SK-MEL-5 (cell line): ENCODE measurements at places on chromosomes 6 and 20.

DNA sequence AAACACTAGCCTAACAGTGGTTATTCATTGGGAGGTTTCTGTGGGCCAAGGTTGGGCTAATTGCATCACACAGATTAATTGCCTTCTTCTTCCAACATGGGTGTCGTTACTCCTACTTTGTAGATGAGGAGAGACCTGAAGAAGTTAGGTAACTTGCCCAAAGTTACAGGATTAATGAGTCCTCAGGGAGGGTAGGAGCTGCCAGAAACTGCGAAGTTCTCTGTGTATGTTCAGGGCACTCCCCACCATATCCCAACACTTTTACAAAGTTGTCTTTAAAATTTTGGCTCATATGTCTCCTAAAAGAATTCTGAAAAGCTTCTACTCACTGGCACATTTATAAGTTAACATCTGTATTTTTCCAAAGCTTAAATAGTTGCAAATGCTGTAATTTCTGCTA, 323.5 kb upstream of the HSF2 start:
- DNase-seq = no peak

- DNase-seq = peak; percentile 48
These were observed 83.1 kb upstream of the PTPN1 start for GRCh38 chr20:50426866-50427718.

DNA sequence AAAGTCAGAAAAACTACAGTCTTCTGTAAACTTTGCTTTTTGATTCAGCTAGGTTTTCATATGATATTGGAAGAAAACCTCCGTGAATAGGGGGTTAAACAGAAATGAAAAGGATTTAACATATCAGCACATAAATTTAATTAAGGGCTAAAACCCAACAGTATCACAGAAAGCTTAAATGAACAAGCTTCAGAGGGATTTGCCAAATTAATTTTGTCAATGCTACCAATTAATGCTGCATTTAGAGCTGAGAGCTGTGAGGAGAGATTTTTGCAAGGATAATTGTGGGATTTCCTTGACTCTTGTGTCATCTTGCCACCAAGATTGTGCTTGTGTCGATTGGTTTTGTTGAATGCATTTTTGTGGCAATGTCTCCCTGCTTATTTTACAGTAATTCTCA, 379.9 kb downstream of the CD109 start:
- no peak for DNase-seq

GRCh38 chr6:33597551-33598322, 17.7 kb upstream of the BAK1 start:
- no peak for DNase-seq
